ENCODE measurements at places on chromosomes 6 and 20.

DNA sequence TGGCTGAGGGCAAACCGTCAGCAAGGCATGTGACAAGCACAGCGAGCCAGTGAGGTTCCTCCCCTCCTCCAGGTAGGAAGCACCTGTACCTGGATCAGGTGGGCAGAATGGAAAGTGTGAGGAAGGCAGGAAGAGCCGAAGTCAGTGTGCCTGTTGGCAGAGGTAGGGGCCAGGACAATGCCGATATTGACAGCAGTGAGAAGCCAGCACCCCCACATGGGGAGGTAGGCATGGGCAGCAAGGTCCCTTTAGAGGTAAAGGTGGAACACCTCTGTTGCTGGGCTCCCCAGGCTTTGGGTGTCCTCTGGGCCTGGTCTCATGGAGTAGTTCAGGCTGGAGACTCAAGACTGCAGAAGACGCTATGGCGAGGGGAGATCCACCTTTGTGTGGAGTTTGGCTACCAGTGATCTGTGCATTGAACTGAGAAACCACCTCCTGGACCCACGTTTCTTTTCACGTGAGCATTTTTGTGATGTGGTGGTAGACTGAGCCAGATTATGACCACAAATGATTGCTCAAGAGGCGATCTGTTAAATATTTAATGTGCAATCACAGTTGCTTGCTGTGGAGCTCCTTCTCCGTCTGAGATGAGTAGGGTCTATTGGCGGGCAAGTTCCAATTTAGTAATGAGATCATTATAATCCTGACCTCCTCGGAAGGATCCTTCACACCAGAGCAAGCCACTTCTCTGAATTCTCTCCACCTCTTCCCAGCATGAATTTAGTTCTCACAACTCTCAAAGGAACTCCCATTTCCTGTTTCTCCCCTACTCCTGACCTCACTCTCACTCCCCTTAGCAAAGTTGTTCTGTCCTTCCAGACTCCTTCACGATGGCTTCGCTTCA is 174.8 kb downstream of the CDH26 start:
- DNase-seq: no peak
- no peak overlapping the region for H3K27ac ChIP-seq
- peaks cover 7% of the 10 kb centered on the region for H3K4me1 ChIP-seq
- no peak overlapping the region for H3K4me3 ChIP-seq
- H3K36me3 ChIP-seq: no peaks in the 10 kb centered on the region

GRCh38 chr6:80921861-80922460 is 815.5 kb downstream of the BCKDHB start:
- no peaks in the 10 kb centered on the region for H3K36me3 ChIP-seq
- no peaks in the 10 kb centered on the region for H3K4me1 ChIP-seq
- no peak for DNase-seq
- H3K4me3 ChIP-seq: no peak overlapping the region
- no peaks in the 10 kb centered on the region for H3K27me3 ChIP-seq

- no peaks in the 10 kb centered on the region for H3K27me3 ChIP-seq
- no peak overlapping the region for H3K27ac ChIP-seq
- H3K4me3 ChIP-seq: no peak overlapping the region
- H3K36me3 ChIP-seq: no peaks in the 10 kb centered on the region
These were observed 311.3 kb upstream of the FERMT1 start for GRCh38 chr20:6434131-6434530.

DNA sequence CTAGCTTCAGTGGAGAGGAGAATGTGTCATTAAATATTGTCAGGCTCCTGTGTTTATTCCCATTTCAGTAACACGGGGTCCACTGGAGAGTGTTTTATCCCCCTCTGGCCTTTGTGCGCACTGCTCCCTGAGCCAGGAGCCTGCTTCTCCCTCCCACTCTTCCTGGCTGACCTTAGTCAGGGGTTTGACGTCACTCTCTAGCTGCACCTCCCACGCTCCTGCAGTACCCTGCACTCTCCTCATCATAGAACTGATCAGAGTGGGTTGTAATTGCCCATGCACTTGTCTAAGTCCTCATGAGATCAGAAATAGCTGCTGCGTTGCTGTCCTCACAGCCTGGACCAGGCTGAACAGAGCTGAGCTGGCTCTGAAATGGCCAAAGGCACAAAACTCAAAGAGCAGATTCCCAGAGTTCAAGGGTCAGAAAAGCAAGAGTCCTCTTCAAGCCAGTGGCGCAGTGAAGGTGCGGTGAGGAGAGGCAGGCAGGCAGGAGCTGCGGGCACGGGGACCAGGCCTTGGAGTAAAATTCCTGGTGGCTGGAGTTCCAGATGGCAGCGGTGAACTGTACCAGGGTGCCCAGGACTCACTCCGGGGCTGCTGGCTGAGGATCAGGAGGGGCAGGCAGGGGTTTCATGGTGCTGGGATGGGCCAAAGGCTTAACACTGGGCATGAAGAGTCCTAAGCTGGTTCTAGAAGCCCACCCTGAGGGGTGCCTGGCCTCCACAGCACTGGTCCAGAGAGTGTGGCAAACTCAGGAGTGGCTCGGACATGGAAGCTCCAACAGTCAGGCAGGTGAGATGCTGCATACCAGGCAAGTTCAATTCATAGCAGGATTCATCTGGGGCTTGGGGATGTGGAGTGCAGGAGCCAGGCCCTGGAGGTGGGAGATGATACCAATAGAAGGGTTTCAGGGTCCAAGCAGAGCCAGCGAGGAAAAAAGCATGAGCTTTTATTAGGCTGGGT is 170.9 kb downstream of the SCP2D1 start:
- H3K4me1 ChIP-seq: no peaks in the 10 kb centered on the region
- no peak overlapping the region for H3K27ac ChIP-seq
- H3K36me3 ChIP-seq: no peaks in the 10 kb centered on the region
- DNase-seq: no peak
- no peak overlapping the region for H3K4me3 ChIP-seq

GRCh38 chr6:69232496-69232895 is 564.3 kb downstream of the LMBRD1 start:
- no peak overlapping the region for H3K4me3 ChIP-seq
- DNase-seq: no peak
- H3K36me3 ChIP-seq: no peaks in the 10 kb centered on the region
- no peaks in the 10 kb centered on the region for H3K4me1 ChIP-seq

- no peaks in the 10 kb centered on the region for H3K27me3 ChIP-seq
- H3K27ac ChIP-seq: peak overlapping the region; percentile 96
- peaks cover 59% of the 10 kb centered on the region for H3K4me1 ChIP-seq
- no peaks in the 10 kb centered on the region for H3K36me3 ChIP-seq
- no peak for DNase-seq
These were observed 1.4 kb downstream of the SDC4 start for GRCh38 chr20:45346851-45347250.

DNA sequence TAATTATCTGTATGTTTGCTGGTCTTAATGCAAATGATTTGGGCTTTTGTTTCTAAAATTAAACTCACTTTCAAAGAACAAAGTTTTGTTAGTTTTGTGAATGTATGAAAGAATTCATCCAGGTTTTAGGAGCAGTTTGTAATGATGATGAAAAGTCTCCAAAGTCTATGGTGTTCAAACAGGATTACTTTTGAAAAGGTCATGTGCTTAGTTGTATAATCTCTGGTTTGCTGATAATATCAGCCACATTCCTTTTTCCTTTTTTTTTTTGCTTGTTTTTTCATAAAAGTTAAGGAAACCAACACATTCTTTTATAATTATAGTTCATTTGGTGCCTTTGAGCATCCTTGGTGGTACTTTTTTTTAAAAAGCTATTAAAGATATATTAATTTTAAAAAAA is 88.9 kb downstream of the RTN4IP1 start:
- H3K4me3 ChIP-seq: no peak overlapping the region
- no peak overlapping the region for H3K27ac ChIP-seq
- no peaks in the 10 kb centered on the region for H3K4me1 ChIP-seq

DNA sequence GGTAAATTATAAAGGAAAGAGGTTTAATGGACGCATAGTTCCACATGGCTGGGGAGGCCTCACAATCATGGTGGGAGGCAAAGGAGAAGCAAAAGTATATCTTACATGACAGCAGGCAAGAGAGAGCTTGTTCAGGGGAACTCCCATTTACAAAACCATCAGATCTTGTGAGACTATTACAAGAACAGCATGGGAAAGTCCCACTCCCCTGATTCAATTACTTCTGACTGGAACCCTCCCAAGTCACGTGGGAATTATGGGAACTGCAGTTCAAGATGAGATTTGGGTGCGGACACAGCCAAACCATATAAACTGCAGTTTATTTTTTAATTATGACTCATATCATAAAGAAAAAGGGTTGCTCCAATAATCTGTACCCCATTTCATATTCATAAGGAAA is 22.3 kb upstream of the HLA-DQA2 start:
- no peaks in the 10 kb centered on the region for H3K4me1 ChIP-seq
- peaks cover 12% of the 10 kb centered on the region for H3K27me3 ChIP-seq
- no peak overlapping the region for H3K4me3 ChIP-seq
- H3K27ac ChIP-seq: no peak overlapping the region
- no peak for DNase-seq

Data from heart right ventricle (tissue), 16 donors.